ENCODE measurements at places on chromosomes 7 and 10. TPM values are rescaled to one million over a fixed set of nuclear protein-coding genes. Genes with fewer than 3 reads are reported as not detected.
A peak's percentile ranks its signal among the peaks of the same experiment; 100 is the strongest.

HYAL4 gene
- not detected for total RNA-seq

KLF14 gene
- total RNA-seq, result not detected

ETV1 gene
- 13.6 TPM for total RNA-seq

- no peak for DNase-seq
Observed at GRCh38 chr7:108417926-108418325, 38.3 kb downstream of the NRCAM start.

GRCh38 chr10:786633-787474, 97.4 kb upstream of the DIP2C start:
- peak; percentile 53 for DNase-seq

DNA sequence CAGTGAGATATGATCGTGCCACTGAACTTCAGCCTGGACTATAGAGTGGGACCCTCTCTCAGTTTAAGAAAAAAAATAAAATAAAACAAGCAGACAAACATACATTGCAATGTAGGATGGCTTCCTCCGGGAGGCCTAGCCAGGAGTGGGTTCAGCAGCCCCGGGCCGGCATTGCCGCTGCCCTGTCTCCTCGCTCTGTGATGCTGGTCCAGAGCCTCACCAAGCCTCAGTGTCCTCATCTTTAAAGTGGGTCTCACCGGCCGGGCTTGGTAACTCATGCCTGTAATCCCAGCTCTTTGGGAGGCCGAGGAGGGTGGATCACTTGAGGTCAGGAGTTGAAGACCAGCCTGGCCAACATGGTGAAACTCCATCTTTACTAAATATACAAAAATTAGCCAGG, 71.6 kb downstream of the PTPRE start:
- no peak for DNase-seq

GRCh38 chr7:57482-58255, 134.7 kb upstream of the FAM20C start:
- DNase-seq, result no peak

- DNase-seq, result no peak
Observed at GRCh38 chr7:2488272-2488645, 12.1 kb upstream of the GRIFIN start.

DNA sequence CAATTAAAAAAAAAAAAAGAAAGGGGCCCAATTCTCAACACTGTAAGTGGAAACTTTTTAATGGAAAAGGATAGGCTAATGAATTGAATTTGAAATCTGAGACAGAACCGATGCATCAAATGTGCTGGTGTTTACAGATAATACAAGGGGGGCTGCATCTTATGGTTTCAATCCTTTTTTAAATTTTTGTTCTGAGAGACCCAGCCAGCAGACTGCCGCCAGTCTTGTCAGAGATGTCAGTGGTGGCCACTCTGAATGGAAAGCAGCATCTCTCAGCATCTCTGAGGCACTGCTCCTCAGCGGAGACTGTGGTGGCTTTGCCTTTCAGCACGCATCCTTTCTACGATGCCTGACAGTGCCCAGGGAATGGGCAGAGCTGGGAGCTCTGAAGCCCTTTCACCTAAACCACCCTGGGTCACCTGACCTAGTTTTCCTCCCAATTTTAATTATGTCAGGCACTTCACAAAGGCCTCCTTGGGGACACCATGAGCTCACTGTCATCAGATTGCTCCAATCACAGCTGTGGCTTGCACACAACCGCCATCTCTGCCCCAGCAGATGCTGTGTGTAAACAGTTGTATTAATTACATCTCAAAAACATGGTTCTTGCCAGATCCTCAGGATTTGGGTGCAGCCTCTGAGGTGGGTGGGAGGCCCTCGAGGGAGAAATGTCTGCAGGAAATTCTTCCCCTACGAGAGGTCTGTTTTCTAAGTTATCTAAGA, 81.2 kb downstream of the EGFR start:
- DNase-seq, result no peak

DNA sequence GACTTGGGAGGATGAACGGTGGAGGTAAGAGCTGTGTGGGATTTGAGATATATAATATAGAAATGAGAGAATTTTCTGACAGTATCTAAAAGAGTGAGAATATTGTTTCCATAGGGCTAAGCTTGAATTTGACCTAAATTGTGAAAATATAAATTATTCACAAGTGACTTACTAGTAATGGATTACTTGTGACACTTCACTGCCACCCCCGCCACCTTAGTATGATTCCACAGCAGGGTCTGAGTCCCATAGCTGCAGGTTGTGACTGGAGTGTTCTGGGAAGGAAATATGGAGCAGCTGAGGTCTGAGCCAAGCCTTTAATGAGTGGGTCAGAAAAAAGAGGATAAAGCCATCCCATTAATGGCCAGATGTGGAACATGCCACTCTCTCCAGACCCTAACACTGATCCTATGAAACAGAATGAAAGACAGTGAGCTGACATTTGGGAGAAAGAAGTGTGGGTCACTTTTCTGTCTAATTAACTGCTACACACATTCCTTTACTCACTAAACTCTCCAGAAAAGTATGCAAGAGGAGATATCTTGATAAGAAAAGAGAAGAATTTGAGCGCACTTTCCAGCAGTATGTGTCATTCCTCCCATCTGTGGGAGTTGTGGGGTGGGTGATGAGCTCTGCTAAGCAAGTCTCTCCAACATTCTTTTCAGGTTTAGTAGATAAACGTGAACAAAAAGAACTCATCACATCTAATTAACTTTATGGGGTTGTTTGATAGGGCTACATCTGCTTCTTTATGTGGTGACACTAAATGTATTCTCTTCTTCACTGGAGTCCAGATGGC, 1193.4 kb downstream of the SORCS3 start:
- no peak for DNase-seq

GRCh38 chr7:85176197-85176596, 10.7 kb downstream of the SEMA3D start:
- no peak for DNase-seq

DNA sequence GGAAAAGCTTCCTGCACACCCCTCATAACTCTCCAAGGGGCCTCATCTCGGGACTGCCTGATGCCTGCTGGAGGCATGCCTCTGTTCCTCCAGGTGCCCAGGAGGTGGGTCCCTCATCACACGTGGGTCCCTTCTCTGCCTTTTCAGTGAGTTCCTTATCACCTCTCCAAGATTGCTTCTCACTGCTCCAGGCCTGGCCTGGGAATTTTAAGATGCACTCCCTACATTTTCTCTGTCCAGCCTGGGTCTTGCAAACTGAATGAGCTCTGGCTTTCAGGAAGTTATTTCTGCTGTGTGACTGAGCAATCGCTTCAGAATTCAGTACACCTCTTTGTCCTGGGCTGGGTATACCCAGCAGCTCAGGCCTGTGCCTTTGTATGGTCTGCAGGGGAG, 43.8 kb downstream of the LRRC18 start:
- DNase-seq, result no peak

- peak; percentile 92 for DNase-seq
Observed at GRCh38 chr10:71964743-71965515, 734 bp downstream of the CHST3 start.

DNA sequence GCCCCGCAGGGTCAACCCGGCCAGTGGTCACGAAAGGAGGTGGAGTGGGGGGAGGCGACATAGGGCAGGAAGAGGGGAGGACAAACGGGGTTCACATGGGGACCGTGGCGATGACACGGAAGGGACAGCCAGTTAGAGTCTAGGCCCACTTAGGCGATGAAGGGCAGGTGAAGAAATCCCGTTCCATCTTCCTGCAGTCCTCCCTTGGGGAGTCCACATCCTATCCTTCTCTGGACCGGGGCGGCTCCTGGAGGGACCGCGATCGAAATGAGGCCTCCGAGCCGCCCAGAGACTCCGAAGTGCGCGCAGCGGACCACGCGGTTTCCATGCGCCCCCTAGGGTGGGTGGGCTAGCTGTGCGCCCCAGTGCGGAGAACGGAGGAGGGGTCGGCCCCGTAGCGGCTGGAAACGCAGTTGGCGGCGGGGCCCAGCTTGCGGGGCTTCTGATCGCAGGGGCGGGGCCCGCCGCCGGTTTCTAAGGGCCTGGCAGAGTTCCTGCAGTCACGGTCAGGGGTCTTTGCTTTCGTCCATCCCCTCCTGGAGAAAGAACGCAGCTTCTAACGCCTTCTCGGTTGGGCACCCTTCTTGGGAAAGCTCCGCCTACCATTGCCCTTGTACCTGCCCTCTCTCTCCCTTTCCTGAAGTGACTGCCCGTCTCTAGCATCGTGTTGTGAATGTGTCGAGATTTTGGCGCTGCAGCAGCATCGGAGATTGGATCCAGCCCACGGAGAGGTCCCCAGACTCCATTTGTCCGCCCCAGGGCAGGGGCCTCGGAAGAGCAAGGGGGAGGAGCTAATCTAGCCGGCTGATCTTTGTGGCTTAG, 17.9 kb upstream of the TMEM225B start:
- no peak for DNase-seq
